ENCODE measurements at places on chromosomes 6 and 20.

GRCh38 chr20:17972121-17972520 lies 3.3 kb downstream of the MGME1 start:
- DNase-seq: no peak

DNA sequence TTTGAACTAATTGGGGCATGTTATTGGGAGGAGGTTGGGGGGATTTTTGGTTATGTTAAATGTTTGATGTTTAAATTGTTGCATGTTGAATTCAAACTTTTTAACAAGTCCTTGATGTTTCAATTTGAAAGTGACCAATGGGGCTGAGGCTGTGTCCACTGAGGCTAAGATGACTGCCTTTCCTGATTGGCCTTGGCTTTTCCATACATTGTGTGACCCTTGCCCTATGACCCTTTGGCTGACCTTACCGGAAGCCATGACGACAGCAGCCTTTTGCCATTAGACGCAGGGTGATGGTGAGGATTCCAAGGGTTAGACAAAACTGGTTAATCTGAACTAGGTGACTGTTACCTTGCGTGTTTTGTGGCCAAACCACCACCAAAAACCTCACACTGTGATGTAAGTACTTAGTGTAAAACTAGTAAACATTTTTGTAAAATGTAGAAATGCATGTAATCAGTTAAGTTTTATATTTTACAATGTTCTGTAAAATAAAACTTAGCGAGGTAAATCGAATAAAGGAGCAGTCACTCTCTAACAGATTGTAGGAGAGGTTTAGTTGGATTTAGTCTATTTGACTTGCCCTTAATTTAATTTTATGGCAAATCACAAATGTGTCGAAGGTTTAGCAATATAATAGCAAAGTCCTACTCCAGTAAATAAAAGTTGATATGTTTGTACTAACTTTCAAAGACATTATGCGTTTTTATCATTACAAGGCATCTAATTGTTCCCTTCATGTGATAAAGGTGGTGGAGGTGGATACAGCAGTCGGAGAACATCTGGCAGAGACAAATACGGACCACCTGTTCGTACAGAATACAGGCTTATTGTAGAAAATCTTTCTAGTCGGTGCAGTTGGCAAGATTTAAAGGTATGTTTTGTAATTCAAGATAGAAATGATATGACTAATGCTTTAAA lies 1.6 kb downstream of the SRSF6 start:
- peak; percentile 30 for DNase-seq

- no peak for DNase-seq
These were observed 13.0 kb downstream of the ATRN start for GRCh38 chr20:3483784-3484183.

GRCh38 chr6:7615611-7616383 lies 25.8 kb downstream of the SNRNP48 start:
- DNase-seq: no peak

- no peak for DNase-seq
These were observed 185.0 kb downstream of the ANKRD60 start for GRCh38 chr20:58043236-58044140.

DNA sequence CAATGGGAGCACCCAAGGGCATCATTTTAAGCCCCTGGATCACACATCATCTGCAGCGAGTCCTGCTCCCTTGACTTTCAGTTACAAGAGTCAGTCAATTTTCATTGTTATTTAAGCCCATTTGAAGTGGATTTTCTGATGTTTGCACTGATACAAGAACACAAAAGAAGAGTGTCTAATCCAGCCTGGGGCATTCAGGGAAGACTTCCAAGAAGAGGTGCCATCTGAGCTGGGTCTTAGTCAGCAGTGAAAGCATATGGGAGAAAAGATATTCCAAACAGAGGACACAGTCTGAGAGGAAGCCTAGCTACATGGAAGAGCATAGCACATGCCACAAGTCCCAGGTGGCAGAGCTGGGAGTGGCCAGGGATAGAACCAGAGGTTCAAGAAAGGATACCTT lies 10.4 kb upstream of the FOXP4 start:
- no peak for DNase-seq

DNA sequence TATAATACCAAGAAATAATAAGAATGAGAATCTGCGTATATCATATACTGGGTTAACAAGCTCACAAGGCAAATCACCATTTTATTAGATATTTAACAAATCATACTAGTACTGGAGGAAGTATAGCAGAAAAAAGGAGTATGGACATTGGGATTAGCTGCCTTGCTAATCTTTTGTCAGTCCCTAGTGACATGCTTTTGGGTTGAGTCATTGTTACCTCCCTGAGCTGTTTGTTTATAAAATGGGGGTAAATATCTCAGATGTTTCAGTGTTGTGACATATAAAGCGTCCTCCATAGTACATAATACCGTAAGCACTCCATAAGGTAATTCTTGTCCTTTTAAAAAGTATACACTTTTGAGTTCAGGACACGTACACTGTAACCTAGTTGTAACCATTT lies 107.0 kb downstream of the ESR1 start:
- DNase-seq: no peak

- DNase-seq: no peak
These were observed 24.0 kb downstream of the ACSS1 start for GRCh38 chr20:25033924-25034300.

Measured in stimulated activated CD4-positive, alpha-beta T cell treated with anti-CD3 and anti-CD28 coated beads, Interleukin-15, amount 100 ng/mL, for 48 hours (primary cell).